ENCODE measurements at places on chromosomes 16 and 17.

DNA sequence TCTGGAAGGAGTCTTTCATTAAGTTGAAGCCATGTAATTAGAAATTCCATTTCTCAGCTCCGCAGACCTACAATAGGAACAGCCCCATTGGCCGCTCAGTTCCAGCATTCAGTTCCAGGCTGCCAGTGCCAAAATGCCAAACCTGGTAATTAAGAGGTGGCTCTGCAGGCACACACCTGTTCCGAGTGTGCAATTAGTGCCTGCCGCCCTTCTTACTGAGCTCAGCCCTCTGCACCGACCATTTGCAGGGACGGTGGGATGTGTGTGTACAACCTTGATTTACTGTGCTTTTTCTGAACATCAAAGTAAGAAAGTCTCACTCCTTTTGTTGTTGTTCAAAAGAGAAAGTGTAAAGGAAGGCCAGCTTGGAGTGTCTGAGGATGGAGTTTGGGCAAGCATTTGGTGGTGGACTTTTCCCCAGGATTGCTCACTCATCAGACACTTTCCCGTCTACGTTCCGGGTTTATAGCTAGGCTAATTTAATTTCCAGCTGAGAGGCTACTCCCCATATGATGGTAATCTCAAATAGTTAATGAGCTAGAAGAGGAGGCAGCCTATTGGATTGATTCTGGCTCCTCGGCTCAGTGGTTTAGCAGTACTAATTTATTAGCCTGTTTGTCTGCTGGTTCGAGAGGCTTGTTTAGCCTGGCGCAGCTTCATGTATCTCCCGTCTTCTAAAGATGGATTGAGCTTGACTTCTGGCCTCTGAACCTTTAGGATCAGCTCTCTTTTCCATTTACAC, 20.0 kb downstream of the HS3ST3B1 start:
- no peak for DNase-seq

DNA sequence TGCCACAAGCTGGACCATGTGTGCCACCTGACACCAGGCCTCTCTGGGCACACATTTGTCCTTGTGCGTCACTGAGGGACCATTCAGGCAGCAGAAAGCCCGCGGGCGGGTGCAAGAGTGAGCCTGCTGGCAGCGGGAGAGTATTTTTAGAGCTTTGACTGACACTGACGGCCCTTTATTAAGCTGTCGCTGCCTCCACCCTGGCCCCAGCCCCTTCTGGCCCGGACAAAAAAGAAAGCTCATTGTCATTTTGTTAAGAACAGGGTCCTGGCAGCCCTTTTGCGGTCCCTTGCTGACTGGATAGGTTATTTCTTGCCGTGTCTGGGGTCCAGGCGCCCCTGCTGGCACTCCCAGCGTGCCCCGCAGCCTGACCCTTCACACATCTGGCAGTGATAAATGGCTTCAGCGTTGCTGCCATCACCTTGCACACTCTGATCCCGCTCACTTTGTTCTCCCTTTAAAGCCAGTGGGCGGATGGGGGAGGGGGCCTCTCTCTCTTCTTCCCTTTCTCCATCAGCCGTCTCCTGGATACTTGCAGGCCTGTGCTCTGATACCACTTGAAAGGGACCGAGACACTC, 78.4 kb upstream of the NKD1 start:
- no peak for DNase-seq

GRCh38 chr17:72046643-72047612, 73.9 kb upstream of the SOX9 start:
- no peak for DNase-seq

DNA sequence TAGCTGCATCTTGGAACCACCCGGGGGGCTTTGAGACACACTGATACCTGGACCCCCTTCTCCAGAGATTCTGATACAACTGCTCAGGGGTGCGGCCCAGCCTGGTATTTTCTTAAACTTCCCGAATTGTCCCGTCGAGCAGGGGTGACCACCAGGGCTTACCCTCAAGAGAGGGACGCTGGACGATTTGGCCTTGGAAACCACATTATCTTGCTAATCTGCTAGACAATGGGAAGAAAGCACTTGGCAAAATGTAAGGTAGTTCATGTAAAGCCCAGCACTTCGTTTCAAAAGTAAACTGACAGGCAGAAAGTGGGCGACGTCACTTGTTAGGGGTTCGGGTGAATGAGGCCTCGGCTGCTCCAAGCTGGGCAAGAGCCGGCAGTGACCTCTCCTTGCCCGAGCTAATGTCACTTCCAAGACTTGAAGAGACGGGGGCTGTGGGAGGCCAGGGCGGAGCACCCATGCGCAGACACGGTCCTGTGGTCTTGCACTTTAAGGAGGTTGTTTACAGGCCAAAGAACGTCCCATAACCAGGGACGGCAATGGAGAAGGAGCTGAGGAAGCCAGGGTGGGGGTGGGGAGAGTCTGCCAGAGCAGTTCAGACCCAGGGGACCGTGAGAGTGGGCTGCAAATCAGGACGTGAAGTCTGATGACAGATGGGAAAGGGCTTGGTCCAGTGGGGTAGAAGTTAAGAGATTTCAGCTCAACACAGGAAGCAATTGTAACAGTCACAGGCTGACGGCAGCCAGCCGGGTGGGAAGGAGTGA, 152.7 kb upstream of the GSE1 start:
- no peak for DNase-seq

DNA sequence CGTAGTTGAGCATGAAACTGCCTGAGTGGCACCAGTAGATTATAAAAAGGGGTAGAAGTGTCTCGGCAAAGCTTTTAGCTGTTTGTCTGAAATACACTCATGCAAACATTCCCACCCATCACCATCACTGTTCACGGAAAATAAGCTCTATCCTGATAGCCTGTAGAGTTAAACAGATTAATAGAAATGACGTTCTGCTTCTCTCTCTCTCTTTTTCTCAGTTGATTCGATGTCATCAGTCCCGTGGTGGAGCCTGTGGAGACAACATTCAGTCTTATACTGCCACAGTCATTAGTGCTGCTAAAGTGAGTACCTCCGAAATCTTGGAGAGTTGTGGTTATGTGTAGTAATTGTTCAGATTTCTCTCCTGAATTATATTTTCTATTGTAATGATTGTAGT, 224.7 kb downstream of the BCAS3 start:
- no peak for DNase-seq

DNA sequence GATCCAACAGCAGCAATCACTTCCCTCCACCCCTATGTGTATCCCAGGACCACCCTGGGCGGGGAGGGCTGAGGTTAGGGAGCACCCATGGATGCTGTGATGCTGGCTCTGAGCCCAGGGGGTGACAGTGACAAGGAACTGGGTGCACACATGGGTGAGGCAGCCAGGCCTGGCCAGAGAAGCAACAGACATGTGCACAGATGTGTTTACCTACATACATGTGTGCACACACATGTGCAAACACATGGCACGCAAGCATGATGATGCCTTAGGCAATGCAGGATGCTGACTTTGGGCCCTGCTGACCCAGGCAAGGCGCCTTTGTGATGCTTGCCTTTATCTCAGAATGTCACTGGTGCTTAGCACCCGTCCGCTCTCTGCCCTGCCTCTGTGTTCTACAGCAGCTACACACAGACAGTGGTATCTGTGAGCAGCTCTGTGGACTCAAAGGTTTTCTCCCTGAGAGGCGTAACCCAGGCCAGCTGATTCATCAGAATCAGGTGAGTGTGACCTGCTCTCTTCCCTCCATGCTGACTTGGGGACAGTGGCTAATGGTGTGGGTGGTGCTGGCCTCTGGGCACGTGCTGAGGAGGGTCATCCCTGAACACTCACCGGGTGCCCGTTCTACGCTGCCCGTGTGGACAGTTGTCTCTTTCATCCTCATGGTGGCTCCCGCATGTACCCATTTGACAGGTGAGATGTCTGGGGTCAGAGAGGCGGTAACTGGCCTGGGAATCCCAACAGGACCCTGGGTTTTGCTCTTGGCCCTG, 38.5 kb upstream of the KSR1 start:
- no peak for DNase-seq

- no peak for DNase-seq
Measured at GRCh38 chr17:5902181-5903140, 167.7 kb upstream of the WSCD1 start.

DNA sequence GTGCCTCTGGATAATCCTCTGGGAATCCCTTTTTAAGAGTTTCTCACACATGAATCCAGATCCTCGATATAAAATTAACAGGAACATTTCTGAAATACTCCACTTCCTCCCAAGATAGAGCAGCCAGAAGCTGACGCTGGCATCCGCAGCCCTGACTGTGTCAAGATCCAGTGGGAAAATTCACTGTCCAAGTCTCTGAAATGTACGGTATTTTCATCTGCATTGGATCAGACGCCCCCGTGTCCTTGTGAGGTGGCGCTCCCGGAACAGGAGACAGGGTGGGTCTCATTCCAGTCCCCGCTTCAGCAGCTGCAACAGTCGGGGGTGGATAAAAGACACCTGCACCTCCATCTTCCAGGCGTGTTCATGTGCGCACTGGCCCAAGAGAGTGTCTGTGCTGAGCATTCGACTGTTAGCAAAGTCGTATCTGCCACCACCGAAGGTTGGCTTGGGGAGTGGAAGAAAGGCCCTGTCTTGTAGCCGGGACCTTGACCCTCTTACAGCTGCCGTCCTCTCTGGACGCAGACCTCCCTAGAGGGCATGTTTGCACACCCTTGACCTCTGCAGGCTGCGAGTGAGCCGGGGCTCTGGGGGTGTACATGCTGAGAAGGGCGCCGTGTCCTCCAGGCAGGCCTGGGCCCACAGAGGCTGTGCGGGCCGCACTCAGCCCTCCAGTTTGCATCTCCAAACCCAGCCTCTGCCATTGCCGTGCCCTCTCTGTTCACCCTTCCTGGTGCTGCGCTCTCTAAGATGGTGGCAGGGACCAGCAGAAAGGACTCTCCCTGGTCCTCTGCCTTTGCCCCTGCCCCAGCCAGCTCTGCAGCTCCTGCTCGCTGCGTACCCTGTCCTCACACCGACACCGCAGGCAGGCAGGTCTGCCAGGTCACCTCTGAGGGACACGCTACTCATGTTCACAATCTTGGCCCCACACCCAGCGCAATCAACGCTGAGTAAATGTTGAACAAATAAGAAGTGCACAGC, 72.0 kb upstream of the CHMP6 start:
- DNase-seq = no peak

DNA sequence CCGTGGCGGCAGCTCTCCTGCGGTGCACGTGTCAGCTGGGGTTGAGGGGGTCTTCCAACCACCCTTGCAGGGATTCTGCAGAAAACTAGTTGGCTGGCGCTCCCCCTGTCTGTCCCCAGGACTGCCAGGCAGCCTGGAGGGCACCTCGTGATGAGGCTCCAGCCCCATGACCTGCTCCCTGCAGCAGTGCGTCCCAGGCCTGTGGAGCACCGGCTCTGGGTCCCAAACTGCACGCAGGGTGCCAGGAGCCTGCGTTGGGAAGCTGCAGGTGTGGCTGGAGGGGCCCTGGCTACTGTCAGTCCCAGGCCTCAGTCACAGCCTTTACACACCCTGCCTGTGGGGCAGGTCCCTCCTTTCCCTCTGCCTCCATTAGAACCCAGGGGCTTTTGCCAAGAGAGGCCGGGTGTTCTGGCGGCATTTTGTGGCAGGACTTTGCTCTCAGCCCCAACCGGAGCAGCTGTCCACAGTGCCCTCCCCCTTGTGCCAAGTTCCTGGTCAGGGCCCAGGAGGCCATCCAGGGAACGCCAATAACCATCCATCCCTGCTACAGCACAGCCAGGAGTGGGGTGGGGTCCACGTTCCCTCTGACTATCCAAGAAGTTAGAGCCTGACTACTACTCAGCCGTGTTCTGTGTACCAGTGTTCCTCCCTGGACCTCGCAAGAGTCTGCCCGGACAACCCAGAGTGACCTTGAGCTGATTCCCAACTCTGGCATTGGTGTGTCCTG, 9.2 kb downstream of the CHMP6 start:
- DNase-seq = no peak

DNA sequence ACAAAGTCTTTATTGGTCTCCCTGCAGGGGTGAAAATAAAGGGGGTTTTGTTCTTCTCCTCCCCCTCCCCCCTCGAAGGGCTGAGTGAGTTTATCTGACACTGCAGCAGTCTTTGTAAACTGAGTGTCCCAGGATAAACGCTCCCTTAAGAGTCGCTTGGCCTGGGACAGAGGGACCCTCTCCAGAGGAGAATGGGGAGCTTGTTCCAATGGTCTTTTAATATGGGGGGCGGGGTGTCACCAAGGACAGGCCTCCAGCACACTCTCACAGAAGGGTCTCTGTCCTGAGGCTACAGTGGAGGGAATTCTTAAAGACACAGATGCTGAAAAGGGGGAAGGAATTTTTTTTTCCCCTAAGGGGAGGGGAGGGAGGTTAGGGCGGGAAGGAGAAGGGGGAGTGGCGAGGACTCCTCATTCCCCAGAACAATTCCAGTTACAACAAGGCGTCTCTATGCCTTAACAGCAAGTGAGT, 455.5 kb downstream of the SOX9 start:
- DNase-seq = no peak

Measured in ELR (cell line).